ENCODE measurements at places on chromosomes 5 and 9. TPM values are rescaled to one million over a fixed set of nuclear protein-coding genes. Genes with fewer than 3 reads are reported as not detected.

- H3K27me3 ChIP-seq = no peaks in the 10 kb centered on the region
- no peak for DNase-seq
- no peaks in the 10 kb centered on the region for H3K4me1 ChIP-seq
- no peak overlapping the region for H3K4me3 ChIP-seq
- no peaks in the 10 kb centered on the region for H3K36me3 ChIP-seq
- no peak overlapping the region for H3K27ac ChIP-seq
Observed at GRCh38 chr5:54135042-54135441, 175.3 kb downstream of the ARL15 start.

DNA sequence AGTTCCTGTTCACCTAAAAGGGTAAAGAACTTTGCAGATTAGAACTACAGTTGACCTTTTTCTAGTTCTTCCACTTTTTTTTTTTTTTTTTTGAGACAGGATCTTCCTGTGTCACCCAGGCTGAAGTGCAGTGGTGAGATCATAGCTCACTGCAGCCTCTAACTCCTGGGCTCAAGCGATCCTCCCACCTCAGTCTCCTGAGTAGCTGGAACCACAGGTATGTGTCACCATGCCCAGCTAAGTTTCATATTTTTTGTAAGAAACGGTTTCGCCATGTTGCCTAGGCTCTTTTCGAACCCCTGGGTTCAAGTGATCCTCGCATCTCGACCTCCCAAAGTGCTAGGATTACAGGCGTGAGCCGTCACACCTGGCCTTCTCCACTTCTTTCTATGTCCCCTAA lies 39.7 kb upstream of the TNFAIP8 start:
- H3K27me3 ChIP-seq = no peaks in the 10 kb centered on the region
- H3K27ac ChIP-seq = no peak overlapping the region
- no peak overlapping the region for H3K4me3 ChIP-seq
- no peaks in the 10 kb centered on the region for H3K36me3 ChIP-seq

DNA sequence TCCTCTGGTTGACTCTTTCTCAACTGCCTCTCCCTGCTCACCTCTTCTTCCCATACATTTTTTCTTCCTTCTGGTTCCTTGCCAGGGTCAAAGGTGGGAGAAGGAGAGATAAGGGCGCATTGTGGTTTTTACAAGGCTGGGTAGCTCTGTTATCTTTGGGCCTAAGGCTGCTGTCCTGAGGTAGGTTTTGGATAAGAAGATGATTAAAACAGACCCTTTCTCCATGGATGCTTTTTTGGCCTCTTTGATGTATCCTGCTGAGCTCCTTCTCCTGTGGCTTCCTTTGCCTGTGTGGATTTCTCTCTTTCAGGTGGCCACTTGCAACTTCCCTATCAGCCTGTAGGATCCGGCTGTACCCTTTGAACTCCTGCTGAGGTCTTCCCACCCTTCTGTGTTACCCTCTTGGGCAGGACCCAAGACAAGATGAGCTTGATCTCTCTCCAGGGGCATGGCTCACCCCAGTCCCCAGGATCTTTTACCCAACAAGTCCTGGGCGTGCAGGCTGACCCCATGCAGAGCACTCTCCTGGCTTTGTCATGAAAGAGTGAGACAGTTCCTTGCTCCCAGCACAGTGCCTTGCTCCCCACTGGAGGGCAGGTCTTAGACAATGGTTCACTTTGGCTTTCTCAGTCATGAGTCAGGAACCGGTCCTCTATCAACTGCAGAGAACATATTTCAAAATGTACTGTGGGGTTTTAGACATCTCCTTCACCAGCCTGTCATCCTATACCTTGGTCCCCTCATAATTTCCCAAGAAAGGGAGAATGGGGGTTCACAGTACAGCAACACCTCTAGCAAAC lies 197.9 kb downstream of the TLE4 start:
- peak; percentile 23 for DNase-seq
- H3K36me3 ChIP-seq = no peaks in the 10 kb centered on the region
- peaks cover 3% of the 10 kb centered on the region for H3K4me1 ChIP-seq
- no peak overlapping the region for H3K27ac ChIP-seq
- H3K4me3 ChIP-seq = no peak overlapping the region

DNA sequence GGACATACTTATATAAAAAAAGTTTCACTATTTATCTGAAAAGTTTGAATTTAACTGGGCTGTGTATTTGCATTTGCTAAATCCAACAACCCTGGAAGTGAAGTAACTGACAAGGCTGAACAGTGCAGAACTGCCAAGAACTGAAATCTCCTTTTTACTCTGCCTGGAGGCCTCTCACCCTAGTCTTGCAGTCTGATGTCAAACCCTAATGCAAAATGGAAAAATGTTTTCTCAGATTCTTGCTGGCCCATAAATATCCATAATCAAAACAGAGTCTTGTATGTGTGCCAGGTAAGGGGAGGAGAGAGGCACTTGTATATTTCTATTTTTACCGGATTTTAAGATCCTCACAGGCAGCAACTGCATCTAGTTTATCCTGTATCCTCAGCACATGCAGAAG lies 432.7 kb upstream of the KLF4 start:
- no peaks in the 10 kb centered on the region for H3K27me3 ChIP-seq
- H3K4me1 ChIP-seq = no peaks in the 10 kb centered on the region
- no peak overlapping the region for H3K27ac ChIP-seq
- H3K36me3 ChIP-seq = no peaks in the 10 kb centered on the region

DNA sequence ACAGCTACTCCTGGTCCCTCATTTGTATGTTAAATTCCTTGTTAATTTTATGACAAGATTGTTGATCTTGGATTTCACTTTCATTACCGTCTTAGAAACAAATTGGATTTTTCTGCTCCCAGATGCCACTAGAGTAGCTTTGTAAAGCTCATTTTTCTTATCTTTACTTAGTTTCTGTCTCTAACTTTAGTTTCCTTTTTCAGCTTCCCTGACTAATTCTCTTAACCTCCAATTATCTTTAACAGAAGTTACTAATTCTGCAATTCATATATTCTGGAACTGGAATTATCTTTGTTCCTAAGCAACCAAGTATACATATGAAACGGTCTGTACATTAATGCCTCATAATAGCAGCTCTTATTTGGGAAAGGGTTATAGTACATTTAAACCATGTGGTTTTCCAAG lies 16.7 kb downstream of the ITGA1 start:
- peaks cover 37% of the 10 kb centered on the region for H3K36me3 ChIP-seq
- peaks cover 20% of the 10 kb centered on the region for H3K4me1 ChIP-seq
- DNase-seq = no peak
- H3K27ac ChIP-seq = no peak overlapping the region

DNA sequence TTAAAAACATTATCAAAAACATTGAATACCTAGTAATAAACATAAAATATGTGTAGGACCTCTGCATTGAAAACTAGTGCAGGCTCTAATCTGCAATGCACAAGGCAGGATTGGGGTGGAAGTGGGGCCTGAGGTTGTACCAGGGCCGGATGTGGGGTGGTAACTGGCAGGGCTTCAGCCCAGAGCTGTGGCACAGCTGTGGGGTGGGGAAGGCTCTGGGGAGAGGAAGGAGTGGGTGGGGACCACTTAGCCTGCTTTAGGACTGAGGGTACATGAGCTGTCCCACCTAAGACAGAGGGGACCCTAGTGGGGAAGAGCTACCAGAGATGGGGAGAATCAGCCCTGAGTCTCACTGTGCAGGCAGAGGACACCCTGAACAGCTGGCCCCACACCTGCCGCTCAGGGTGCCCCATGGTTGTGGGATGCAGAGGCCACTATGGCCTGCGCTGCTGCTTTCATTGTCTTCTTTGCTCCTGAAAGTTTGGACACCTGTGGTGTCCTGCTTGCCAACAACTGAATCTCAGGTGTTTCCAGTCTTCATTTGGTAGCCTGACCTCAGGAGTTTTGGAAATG lies 311.4 kb downstream of the TLE4 start:
- peaks cover 6% of the 10 kb centered on the region for H3K27me3 ChIP-seq
- no peak overlapping the region for H3K27ac ChIP-seq
- H3K36me3 ChIP-seq = no peaks in the 10 kb centered on the region
- no peak overlapping the region for H3K4me3 ChIP-seq
- no peaks in the 10 kb centered on the region for H3K4me1 ChIP-seq

DNA sequence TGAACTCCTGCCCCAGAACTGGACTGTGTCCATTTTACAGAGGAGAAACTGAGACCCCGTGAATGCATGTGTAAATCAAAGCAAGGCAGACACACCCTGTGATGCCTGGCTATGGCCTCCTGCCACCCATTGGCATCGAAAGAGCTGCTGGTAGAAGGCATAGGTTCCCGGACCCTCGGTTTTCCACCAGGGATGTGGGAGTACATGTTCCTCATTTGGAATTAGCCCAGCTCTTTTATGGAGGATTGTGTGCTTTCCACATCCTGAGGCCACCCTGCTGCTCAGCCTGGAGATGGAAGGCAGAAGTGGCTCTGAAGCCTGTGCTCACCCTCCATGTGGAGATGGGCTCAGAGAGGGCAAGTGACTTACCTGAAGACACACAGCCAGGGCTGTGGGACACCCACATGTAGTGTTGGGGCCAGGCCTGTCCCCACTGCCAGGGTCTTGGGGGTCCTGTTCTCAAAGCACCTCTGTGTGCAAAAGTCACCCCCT lies 2.8 kb downstream of the SUSD3 start:
- no peak overlapping the region for H3K4me3 ChIP-seq
- DNase-seq = peak; percentile 7
- H3K4me1 ChIP-seq = peaks cover 27% of the 10 kb centered on the region
- no peaks in the 10 kb centered on the region for H3K27me3 ChIP-seq

DNA sequence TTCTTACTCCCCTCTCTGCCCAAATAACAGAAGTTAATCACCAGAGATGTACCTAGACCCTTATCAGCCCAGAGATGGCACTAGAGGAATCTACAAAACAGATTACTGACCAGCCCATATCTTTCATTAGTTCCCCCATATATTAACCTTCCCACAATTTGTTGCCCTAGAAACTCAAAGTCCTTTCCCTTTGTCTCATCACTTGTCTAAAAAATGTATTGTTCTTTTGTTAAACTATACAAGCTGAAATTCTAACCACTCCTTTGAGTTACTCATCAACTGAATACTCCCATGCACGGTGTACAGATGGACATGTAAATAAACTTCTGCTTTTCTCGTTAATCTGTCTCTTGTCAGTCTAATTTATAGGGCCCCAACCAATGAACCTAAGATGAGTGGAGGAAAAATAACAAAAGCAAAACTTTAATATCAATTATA lies 130.9 kb downstream of the CCDC192 start:
- H3K4me1 ChIP-seq = peaks cover 25% of the 10 kb centered on the region
- H3K4me3 ChIP-seq = no peak overlapping the region
- peak; percentile 68 for DNase-seq
- no peaks in the 10 kb centered on the region for H3K27me3 ChIP-seq
- peak overlapping the region; percentile 32 for H3K27ac ChIP-seq
- no peaks in the 10 kb centered on the region for H3K36me3 ChIP-seq

- H3K36me3 ChIP-seq = no peaks in the 10 kb centered on the region
- peak overlapping the region; percentile 68 for H3K27ac ChIP-seq
- H3K4me1 ChIP-seq = peaks cover 60% of the 10 kb centered on the region
- no peaks in the 10 kb centered on the region for H3K27me3 ChIP-seq
- peak; percentile 39 for DNase-seq
- peak overlapping the region; percentile 93 for H3K4me3 ChIP-seq
Observed at GRCh38 chr9:109317979-109318741, 2.7 kb downstream of the EPB41L4B start.

DNA sequence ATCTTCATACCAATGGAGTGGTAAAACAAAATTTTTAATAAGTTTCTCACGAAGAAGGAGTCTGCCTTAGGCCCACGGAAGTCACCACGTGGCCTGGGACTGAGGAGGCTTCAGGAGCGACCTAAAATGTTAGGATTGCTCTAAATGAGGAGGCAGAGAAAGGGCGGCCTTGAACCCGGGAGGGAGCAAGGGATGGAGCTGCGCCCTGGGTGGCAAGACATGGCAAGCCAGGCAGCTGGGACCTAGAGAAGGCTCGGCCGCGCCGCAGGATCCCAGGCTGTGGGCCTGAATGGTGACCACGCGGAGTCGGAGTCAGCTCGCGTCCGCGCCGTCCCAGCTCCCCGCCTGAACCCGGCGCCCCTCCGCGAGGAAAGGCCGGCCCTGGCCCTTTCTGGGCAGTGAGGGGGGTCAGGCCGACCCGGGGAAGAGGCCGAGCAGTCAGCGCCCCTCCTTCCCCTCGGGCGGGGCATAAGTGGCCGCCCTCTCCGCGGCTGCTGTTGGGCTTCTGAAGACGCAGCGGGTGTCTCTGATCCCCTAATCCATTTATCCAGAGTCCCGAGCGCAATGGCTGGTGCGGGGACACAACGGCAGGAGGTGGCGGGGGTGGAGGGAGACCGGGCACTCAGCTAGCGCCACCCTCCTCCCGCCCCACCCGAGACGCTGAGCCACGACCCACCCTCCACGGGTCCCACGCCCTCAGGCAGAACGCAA lies 10.6 kb downstream of the IRX1 start:
- H3K4me1 ChIP-seq = no peaks in the 10 kb centered on the region
- H3K36me3 ChIP-seq = no peaks in the 10 kb centered on the region
- no peak overlapping the region for H3K4me3 ChIP-seq
- DNase-seq = no peak
- no peaks in the 10 kb centered on the region for H3K27me3 ChIP-seq
- no peak overlapping the region for H3K27ac ChIP-seq

GRCh38 chr9:84670138-84671041 lies 861 bp downstream of the NTRK2 start:
- H3K4me3 ChIP-seq = no peak overlapping the region
- H3K4me1 ChIP-seq = no peaks in the 10 kb centered on the region
- no peak overlapping the region for H3K27ac ChIP-seq
- no peaks in the 10 kb centered on the region for H3K36me3 ChIP-seq

COL5A1 gene
- total RNA-seq = 15.4 TPM

- H3K27me3 ChIP-seq = no peaks in the 10 kb centered on the region
- DNase-seq = no peak
- peaks cover 35% of the 10 kb centered on the region for H3K4me1 ChIP-seq
- H3K4me3 ChIP-seq = no peak overlapping the region
- no peak overlapping the region for H3K27ac ChIP-seq
Observed at GRCh38 chr9:114674798-114675540, 7.0 kb downstream of the TEX48 start.

GRCh38 chr5:31605920-31606319 lies 33.0 kb upstream of the PDZD2 start:
- no peak overlapping the region for H3K27ac ChIP-seq
- DNase-seq = no peak
- no peaks in the 10 kb centered on the region for H3K4me1 ChIP-seq
- H3K36me3 ChIP-seq = no peaks in the 10 kb centered on the region
- no peak overlapping the region for H3K4me3 ChIP-seq

SH3PXD2B gene
- total RNA-seq = 9.8 TPM

GRCh38 chr5:68396722-68397121 lies 181.2 kb downstream of the PIK3R1 start:
- no peaks in the 10 kb centered on the region for H3K27me3 ChIP-seq
- DNase-seq = no peak
- peaks cover 5% of the 10 kb centered on the region for H3K4me1 ChIP-seq
- H3K36me3 ChIP-seq = no peaks in the 10 kb centered on the region

DNA sequence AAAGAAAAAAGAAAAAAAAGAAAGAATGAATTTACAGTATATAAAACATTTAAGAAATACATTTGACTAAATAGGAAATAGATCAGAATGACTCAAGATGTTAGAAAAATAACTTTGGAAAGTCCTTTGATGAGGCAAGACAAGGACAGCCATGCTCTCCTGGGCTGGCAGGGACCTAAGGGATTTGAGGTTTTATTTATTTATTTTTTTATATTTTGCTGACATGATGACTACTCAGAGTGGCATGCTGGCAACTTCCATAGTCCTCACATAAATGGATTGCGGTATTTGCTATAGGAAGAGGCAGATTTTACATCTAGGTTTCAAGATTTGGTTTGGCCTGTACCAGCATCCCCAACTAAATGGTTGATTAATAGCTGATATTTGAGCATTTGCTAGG lies 17.7 kb downstream of the SLC28A3 start:
- H3K27me3 ChIP-seq = no peaks in the 10 kb centered on the region
- H3K4me1 ChIP-seq = peaks cover 38% of the 10 kb centered on the region
- no peaks in the 10 kb centered on the region for H3K36me3 ChIP-seq

GRCh38 chr5:100787648-100788047 lies 115.4 kb downstream of the ST8SIA4 start:
- DNase-seq = no peak
- H3K27ac ChIP-seq = no peak overlapping the region
- no peaks in the 10 kb centered on the region for H3K27me3 ChIP-seq
- no peak overlapping the region for H3K4me3 ChIP-seq
- H3K36me3 ChIP-seq = no peaks in the 10 kb centered on the region
- peaks cover 5% of the 10 kb centered on the region for H3K4me1 ChIP-seq

PCDHB13 gene
- 0.52 TPM for total RNA-seq

CNTFR gene
- not detected for total RNA-seq

Data from PC-3 (cell line).